ENCODE measurements at places on chromosomes 12 and 14.

DNA sequence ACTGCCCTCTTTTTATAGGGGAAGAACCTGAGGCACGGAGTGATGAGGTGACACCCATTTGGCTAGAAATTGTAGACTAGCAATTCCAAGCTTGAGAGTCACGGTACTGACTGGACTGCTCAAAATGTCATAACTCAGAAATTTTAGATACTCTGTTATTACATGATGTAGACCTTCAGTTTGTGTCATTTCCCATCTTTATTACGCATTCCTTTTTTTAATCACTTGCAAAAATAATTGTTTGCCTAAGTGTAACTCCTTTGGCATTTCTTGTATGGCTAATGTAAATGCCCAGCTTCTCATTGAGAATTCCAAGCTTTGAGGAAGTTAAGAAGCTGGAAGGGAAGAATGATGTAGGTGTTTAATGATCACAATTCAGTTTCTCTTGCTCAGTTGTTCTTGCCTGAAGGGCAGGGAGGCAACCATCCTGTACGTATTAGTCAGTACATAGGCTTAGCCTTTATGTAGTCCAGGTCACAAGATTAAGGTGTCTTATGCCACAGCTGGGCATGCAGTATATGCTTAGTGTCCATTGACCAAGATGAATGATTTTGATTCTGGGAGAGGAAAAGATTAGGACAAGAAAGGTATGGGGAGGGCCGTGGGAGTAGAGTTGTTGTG lies 68.2 kb upstream of the EVL start:
- no peak for DNase-seq

DNA sequence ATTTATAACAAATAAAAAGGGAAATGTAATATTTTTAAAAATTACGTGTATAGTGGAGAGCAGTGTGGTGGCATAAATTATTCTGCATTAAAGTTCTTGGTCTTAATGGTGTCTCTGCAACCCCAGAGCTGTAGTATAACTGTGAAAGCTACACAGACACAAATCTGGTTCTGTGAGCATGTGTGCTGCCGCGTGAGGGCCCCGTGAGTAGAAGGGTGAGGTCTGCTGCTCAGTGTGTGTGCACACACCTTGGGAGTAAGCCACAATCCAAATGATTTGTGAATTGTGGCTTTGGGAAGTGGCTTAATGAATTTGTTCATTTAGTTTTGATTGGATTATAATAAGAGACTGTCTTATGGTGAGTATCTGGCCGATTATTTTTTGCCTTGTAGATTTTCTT lies 16.8 kb downstream of the PELI2 start:
- peak; percentile 16 for DNase-seq

DNA sequence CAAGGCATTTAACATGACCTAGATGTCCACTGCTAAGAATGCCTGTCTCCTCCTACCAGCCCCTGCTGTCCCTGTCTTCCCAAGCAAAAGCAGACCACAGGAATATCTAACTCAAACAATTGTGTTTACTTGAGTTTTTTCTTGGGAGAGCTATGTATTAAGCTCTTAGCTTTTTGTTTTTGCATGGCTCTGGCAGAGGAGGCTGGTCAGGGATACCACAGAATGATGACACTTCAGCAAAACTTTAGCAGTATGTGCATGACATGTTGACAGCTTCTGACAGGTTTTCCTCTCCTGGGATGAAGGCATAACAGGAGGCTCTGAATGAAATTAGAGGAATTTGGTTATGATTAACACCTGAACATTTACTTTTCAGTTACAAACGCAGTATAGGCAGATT lies 6.9 kb downstream of the TMBIM6 start:
- DNase-seq: no peak

DNA sequence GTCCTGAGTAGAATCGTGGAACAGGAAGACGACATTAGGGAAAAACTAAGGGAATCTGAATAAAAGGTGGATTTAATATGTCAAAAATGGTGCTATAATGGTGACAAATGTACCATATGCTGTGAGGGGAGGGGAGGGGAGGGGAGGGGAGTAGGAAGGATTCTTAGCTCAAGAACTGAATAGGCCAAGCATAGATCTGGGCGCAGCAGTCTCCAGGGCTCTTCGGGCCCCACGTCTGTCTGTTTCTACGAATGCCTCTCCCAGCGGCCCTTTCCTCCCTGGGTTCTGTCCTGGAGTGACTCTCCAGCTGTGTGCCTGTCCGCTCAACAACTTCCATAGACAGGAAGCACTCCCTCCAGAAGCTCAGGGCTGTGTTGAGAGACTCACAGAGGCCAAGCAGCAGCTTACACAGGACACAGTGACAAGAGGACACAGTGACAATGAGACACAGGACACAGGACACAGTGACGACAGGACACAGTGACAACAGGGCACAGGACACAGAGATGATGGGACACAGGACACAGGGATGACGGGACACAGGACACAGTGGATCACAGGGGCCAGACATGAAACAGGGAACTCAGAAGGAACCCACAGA lies 42.4 kb upstream of the PPP2R5C start:
- no peak for DNase-seq

GRCh38 chr14:100731011-100731670 lies 4.4 kb downstream of the DLK1 start:
- no peak for DNase-seq

- no peak for DNase-seq
Measured at GRCh38 chr12:14695715-14696141, 671 bp downstream of the GUCY2C start.

GRCh38 chr14:93090826-93091555 lies 24.7 kb downstream of the ITPK1 start:
- no peak for DNase-seq

- no peak for DNase-seq
Measured at GRCh38 chr14:39381366-39381765, 50.9 kb downstream of the FBXO33 start.

DNA sequence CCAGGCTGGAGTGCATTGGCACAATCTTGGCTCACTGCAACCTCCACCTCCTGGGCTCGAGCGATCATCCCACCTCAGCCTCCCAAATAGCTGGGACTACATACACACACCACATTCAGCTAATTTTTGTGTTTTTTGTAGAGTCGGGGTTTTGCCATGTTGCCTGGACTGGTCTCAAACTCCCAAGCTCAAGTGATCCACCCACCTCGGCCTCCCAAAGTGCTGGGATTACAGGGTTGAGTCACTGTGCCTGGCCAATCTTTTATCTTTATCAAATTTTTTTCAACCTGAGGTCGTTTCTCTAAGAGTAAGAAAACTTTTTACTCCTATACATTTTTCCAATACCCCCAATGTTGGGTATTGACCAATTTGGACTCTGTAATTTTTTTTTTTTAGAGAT lies 40.0 kb upstream of the NAP1L1 start:
- DNase-seq: no peak

DNA sequence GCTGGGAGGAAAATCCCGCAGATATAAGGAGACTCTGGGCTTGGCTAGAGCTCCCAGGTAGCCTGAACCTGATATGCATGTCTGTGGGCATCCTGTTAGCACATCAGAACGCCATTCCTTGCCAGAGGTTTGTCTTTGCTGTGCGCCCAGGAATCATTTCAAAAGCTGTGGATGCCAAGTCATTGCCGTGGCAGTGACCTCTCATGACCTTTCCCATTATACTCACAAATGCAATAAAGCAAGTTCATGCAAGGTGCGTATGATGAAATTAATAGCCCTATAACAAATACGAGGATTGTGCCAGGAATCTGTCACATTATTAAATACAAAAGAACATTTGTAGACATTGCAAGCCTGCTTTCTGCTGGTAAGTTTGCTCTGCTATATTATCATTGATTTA lies 229.1 kb upstream of the PELI2 start:
- DNase-seq: no peak

GRCh38 chr14:88477513-88478250 lies 77.1 kb downstream of the PTPN21 start:
- no peak for DNase-seq
